ENCODE measurements at places on chromosomes 16 and 17.

DNA sequence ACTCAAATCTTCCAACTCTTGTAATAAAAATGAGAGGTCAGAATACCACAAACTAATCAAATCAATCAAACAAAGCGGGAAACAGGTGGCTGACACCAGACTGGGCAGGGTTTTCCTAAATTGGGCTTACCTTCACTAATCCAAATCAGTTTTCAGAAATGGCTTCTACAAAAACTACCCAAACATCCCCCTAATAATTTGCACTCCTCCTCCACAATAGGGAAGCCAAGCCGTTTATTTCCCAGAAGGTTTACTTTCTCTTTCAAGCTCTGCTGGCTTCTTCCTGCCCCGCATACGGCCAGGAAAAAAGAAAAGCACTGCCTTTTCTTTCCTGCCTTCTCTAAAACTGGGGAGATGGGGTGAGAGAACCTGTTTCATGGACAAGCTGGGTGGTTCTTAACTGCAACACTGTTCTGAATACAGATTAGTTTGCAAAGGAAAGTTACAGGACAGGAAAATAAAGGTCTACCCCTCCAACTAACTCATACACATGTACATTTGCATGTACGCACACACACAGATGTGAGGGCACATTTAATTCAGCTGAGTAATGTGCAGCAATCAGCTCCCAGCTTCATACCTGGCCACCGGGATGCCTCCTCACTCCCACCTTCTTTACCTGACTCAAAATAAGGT, 9.2 kb downstream of the STAT3 start:
- peak overlapping the region; percentile 33 for H3K4me3 ChIP-seq
- H3K27me3 ChIP-seq = no peaks in the 10 kb centered on the region
- DNase-seq = no peak
- H3K36me3 ChIP-seq = no peaks in the 10 kb centered on the region

GRCh38 chr17:63476854-63477479, at the start of gene ACE:
TSS of gene ACE (plus strand) at chr17:63477061. CDS start at chr17:63477095, 34 bp downstream.
- no peak for DNase-seq
- no peaks in the 10 kb centered on the region for H3K36me3 ChIP-seq
- H3K4me3 ChIP-seq = peak within 1 kb of the TSS; percentile 42
- H3K27ac ChIP-seq = no peak within 1 kb of the TSS
- H3K27me3 ChIP-seq = peaks cover 74% of the 10 kb centered on the region

GRCh38 chr16:4414187-4414917, 2.0 kb downstream of the CORO7 start:
- no peaks in the 10 kb centered on the region for H3K36me3 ChIP-seq
- H3K27ac ChIP-seq = no peak overlapping the region
- no peak overlapping the region for H3K4me3 ChIP-seq
- no peak for DNase-seq
- H3K27me3 ChIP-seq = no peaks in the 10 kb centered on the region

GRCh38 chr16:53964145-53964790, 260.3 kb downstream of the FTO start:
- no peaks in the 10 kb centered on the region for H3K27me3 ChIP-seq
- no peak overlapping the region for H3K27ac ChIP-seq
- DNase-seq = no peak
- H3K4me3 ChIP-seq = no peak overlapping the region

DNA sequence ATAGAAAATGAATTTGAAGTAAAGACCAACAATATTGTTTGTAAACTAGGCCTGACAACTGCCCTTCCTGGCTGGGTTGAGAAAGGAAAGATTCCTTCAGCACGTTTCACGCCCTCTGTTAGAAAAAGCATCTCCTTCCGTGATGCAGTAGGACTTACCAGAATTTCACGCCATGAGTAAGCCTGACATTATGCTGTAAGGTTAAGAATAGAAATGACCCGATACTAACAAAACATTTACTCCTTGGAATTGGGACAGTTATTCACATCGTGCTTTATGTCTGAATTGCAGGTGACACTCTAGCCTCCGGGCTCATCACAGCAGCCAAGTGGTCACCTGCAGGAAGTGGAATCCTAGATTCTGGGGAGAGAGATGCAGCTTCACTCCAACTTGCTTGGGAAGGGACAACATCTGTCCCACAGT, 17.5 kb downstream of the MARCHF10 start:
- no peaks in the 10 kb centered on the region for H3K4me1 ChIP-seq
- no peak for DNase-seq
- no peak overlapping the region for H3K4me3 ChIP-seq
- H3K36me3 ChIP-seq = no peaks in the 10 kb centered on the region
- no peaks in the 10 kb centered on the region for H3K27me3 ChIP-seq

- peaks cover 32% of the 10 kb centered on the region for H3K27me3 ChIP-seq
- H3K27ac ChIP-seq = no peak overlapping the region
- H3K4me3 ChIP-seq = no peak overlapping the region
Measured at GRCh38 chr17:31472137-31472536, 80.7 kb downstream of the RAB11FIP4 start.

DNA sequence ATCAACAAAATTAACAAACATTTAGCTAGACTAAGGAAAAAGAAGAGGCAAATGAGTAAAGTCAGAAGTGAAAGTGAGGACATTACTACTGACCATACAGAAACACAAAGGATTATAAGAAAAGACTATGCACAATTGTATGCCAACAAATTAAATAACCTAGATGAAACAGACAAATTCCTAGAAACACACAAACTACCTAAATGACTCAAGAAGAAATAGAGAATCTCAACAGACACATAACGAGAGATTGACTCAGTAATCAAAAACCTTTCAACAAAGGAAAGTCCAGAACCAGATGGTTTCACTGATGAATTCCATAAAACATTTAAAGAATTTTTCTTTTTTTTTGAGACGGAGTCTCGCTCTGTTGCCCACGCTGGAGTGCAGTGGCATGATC, 35.7 kb upstream of the MYLK3 start:
- H3K4me3 ChIP-seq = no peak overlapping the region
- no peaks in the 10 kb centered on the region for H3K4me1 ChIP-seq
- H3K27me3 ChIP-seq = no peaks in the 10 kb centered on the region
- H3K36me3 ChIP-seq = no peaks in the 10 kb centered on the region
- no peak overlapping the region for H3K27ac ChIP-seq

GRCh38 chr16:84847564-84848355, 28.0 kb downstream of the CRISPLD2 start:
- no peaks in the 10 kb centered on the region for H3K27me3 ChIP-seq
- no peaks in the 10 kb centered on the region for H3K36me3 ChIP-seq
- DNase-seq = no peak
- H3K4me3 ChIP-seq = no peak overlapping the region

All from tibial artery (tissue), 4 donors.